AG08396 (cell line): ENCODE measurements at places on chromosomes 2 and 18.
A peak's percentile ranks its signal among the peaks of the same experiment; 100 is the strongest.

DNA sequence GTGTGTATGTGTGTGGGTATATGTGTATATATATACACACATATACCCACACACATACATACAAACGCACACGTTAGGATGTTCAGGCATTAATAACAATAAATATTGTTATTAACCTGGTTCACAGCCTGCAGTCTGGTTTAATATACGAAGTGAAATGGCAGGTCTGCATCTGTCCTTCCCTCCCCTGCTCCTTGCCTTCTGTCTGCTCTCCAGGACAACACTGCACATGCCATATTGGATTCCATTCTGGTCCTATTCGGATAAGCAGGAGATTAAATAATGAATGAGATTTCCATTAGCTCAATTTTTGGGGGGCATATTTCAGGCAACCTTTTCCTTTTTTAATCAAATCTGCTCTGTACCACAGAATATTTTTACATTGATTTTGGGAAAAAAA, 158.0 kb downstream of the CELF4 start:
- DNase-seq = no peak

DNA sequence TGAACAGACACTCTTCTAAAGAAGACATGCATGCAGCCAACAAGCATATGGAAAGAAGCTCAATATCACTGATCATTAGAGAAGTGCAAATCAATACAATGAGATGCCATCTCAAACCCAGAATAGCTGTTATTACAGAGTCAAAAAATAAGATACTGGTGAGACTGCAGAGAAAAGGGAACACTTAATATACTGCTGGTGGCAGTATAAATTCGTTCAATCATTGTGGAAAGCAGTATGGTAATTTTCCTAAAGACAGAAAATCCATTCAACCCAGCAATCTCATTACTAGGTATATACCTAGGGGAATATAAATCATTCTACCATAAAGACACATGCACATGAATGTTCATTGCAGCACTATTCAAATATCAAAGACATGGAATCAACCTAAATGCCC, 116.6 kb upstream of the LTBP1 start:
- DNase-seq = no peak

GRCh38 chr2:119579424-119580295, 35.4 kb downstream of the CFAP221 start:
- DNase-seq = no peak

- DNase-seq = no peak
Measured at GRCh38 chr18:32920796-32921787, 148.3 kb upstream of the KLHL14 start.

- no peak for DNase-seq
Measured at GRCh38 chr18:34131006-34131405, 93.7 kb downstream of the NOL4 start.

- no peak for DNase-seq
Measured at GRCh38 chr2:196407675-196408264, 231.7 kb upstream of the CCDC150 start.

DNA sequence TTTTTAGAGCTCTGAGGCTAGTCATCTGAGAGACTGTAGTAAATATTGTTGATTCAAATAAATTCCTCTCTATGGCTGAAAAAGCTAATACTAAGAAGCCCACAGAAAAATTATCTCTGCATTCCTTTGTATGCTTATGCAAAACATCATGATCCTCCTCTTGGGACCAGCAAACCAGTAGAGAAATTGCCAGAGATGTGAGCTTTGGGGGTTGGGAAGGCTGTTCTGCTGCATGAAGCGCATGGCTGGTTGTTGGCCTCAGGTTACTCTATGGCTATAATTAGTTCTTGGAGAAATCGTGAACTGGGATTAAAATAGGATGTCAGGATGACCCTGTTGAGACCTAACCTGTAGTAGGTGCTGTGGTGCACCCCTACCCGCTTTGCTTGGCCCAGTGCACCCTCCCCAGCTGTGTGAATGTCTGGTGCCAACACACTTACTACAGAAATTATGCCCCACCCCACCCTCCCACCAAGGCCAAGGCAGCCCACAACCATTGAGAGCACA, 35.5 kb upstream of the C1D start:
- no peak for DNase-seq

GRCh38 chr2:175057078-175057685, 52.0 kb upstream of the CHN1 start:
- no peak for DNase-seq

- DNase-seq = no peak
Measured at GRCh38 chr2:177258059-177258458, 6.5 kb downstream of the NFE2L2 start.

DNA sequence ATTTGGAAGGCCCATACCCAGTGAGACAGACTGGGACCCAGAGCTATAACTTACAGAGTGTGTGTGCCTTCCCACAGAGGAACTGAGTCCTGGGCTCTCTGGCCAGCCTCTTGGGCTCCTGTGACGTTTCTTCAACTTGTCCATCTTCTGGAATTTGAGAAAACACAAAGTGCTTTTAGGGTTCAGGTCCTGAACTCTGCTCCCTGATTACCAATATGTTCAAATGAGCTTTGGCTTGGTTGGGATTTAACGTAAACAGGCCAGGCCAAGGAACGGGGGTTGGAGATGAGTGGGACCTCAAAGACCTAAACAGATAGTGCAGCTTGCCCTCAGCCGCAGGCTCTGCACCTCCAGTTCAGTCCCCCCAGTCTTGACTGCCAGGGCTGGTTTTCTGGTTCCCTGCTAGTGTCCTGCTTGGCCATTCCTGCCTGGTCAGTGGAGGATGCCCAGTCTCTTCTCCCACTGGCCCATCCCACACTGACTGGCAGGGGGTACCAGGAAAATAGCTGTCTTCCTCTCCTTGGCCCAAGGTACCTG, 44.9 kb downstream of the TMEM17 start:
- no peak for DNase-seq

- DNase-seq = no peak
Measured at GRCh38 chr2:138922973-138923563, 142.9 kb upstream of the NXPH2 start.

GRCh38 chr2:146984014-146984413, 860.8 kb upstream of the ACVR2A start:
- DNase-seq = no peak

- no peak for DNase-seq
Measured at GRCh38 chr2:128791120-128791984, 472.7 kb upstream of the HS6ST1 start.

GRCh38 chr18:11668441-11669169, 20.5 kb upstream of the GNAL start:
- DNase-seq = no peak

GRCh38 chr2:72036173-72036545, 111.5 kb downstream of the CYP26B1 start:
- no peak for DNase-seq

DNA sequence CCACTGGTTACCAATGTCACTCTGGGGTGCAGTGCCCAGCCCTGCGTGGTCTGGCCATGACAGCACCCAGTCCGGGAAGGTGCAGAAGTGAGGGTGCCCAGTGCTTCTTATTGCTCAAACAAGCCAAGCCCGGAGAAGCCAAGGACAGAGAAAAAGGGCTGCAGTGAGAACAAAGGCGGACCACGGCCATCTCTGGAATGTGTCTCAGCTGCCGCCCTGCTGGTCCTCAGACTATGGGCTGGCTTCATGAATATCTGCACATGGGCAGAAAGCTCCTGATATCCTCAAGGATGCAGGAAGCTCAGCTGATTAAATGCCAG, 28.7 kb downstream of the COPS9 start:
- no peak for DNase-seq

GRCh38 chr18:74598350-74599001, 806 bp downstream of the ZNF407 start:
- peak; percentile 64 for DNase-seq

GRCh38 chr18:55387139-55387984, 200.6 kb downstream of the TCF4 start:
- DNase-seq = no peak

DNA sequence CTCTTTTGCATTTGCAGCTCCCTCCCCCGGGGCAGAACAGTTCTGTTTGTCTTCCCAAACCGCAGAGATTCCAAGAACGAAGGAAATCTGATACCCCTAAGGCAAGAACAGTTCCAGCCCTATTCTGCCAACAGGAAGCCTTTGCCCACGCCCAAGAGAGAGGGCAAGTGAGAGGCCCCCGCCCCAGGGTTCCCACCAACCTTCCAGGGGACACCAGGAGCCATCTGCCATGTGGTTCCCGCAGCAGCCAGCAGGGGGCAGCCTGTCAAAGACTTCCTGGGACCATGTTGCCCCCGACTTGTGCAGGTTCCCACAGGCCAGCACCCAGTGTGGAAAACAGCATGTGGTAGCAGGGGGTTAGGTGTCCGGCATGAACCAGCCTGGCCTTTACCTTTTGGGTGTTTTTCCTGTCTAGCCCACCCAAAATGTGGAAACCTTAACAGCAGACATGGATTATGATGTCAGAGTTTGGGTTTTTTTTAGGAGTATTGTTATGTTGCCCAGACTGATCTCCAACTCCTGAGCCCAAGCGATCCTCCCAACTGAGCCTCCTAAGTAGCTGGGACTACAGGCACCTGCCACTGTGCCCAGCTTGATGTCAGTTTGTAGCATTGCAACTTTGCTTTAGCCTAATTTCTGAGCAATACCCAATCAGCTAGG, 21.7 kb upstream of the EFHD1 start:
- peak; percentile 54 for DNase-seq

DNA sequence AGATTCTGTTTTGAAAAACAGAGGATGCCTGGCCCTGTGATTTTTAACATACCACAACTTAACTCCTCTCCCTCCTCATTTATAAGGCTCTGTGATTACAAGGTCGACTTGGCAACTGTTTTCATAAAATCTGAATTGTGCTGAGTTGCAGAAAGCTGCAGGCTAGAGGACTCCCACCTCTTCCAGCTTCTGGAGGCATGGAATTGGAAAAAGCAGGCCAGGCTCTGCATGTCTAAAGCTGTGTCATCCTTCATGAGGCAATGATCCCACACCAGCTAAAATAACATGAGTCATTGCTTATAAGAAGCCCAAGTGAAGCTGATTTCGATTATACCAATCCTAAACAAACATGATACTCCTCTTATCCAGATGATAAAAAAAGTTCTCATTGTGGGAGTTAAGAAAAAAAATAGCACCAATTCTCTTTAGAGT, 11.7 kb downstream of the ARHGAP28 start:
- DNase-seq = peak; percentile 52

DNA sequence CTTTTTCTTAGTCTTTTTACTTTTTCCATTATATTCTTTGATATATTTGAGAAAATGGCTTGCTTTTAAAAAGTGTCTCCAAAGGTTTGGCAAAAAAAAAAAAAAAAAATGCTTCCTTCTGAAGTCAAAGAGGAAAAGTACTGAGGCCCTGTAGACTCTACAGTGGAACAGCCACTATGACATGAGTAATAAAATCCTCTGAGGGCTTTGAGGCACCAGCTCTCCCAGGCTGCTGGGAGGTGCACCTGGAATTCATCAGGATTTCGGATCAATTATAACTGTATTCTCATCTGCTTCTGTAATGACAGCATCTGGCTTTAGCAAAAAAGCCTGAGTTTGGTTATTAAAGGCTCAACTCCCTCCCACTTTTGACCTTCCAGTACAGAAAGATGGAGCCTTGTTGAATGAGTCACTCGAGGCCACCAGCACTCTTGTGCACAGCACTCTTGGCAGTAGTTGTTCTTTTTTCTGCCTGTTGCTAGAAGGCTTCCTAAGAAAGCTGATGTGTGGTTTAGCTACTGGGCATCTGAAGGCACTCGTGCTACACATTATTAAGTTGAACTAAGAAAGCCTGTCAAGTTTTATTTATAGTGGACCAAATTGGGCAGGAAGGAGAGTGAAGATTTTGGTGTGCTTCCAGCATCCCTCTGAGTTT, 131.3 kb downstream of the PRPF40A start:
- peak; percentile 75 for DNase-seq

DNA sequence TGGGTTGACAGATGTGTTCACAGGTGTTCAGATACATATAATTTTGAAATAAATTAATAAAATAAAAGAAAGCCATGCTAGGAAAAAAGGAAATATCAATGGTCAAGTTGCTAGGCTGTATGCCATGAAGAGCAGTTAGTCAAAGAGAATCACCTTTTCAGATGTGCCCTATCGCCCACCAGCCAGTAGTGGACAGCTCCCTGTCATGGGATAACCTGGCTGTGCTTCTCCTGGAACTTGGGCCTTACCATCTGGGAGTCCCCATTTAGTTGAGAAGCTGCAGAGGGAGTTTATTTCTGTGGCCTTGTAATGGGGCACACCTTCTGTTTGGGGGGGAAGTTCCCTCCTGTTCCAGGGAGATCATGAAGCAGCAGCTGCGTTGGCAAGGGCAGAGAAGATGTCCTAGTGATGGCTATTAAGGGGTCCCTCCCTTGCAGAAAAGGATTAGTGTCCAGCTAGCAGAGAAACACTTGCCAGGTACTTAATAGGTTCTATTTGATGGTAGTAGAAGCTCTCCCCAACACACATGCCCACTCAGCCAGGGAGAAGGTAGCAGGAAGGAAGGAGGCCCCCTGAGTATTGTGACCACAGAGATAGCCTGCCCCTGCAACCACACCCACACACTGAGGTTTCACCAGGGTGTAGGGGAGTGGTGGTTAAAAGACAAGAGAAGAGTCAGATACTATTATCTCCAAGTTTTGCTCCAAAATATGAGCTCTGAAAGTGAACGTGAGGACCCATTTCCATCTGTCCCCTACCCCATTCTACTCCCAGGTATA, 117.7 kb downstream of the B3GNT2 start:
- no peak for DNase-seq

DNA sequence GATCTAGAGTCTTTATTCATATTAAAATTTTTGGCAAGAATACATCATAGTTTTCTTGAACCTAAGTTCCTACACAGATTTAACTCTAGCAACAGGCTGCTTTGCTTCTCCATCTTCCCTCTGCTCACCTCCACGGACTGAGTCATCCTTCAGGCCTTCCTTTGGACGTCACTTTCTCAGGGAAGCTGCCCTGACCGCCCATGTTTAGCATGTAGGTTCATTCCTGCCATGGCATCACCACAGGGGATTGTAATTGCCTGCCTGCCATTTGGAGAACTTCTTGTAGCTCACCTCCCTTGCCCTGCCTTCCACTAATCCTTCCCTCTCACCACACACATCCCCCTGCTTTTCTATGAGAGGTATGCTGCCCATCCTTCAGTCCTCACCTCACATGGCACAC, 43.9 kb upstream of the B3GNT2 start:
- DNase-seq = no peak

GRCh38 chr2:636641-637405, 40.4 kb downstream of the TMEM18 start:
- peak; percentile 88 for DNase-seq

DNA sequence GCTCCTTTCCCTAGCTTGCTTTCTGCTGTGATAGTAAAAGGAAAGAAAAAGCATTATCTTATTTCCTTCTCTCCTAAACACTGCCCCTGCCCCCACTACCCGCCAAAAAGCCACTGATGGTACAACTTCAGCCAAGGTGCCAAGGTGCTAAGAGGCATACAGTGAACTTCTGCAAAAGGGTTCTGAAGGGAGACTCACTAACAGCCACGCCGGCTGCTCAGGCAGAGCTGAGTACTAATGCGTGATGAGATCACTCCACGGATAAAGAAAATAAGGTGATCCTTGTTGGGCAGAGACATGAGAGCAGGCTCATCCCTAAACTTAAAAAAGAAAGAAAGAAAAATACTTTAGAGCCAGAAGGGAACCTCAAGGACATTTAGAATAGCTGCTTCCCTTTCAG, 60.5 kb upstream of the PXDN start:
- DNase-seq = no peak
